Bronchial epithelial cell (primary cell): ENCODE measurements at places on chromosomes 1 and 21.

DNA sequence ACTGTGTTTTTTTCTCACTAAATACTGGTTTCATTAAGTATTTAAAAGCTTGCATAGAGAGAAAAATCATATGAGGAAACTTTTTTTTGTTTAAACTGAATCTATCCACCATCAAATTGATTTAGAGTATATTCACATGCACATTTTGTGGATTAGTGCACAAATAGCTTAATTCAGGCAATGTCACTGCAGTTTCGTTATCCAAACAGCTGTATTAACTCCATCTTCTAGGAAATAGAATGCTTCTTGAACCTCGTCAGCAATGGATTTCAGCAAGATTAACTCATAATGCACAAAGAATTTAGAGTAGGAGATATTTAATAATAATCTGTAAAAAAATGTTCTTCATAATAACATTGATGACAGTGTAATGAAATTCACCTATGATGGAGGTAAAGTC is 37.5 kb downstream of the NEXN start:
- no peak for DNase-seq

DNA sequence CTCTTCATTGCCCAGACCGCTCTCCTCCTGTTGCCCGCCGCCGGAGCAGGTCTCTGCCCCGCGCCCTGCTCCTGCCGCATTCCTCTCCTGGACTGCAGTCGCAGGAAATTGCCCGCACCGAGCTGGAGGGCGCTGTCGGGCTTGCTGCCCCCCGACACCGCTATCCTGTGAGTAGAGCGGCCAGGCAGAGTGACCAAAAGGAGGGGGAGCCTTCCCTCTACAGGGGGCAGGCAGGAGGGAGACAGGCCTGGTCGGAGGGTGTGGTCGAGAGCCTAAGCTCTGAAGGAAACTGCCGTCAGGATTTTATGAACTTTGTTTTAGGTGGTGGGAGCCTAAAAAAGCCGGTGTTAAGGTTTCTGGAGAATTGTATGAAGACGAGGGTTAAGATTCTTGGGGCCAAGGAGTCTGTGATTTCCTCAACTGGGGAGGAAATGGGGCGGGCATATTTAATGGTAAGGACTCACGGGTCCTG is 517 bp downstream of the LRIG2 start:
- DNase-seq = peak; percentile 54

GRCh38 chr21:23574932-23575331 is 2032.3 kb downstream of the MRPL39 start:
- DNase-seq = no peak

- DNase-seq = peak; percentile 54
Measured at GRCh38 chr1:74468982-74469603, 43.3 kb downstream of the LRRC53 start.

DNA sequence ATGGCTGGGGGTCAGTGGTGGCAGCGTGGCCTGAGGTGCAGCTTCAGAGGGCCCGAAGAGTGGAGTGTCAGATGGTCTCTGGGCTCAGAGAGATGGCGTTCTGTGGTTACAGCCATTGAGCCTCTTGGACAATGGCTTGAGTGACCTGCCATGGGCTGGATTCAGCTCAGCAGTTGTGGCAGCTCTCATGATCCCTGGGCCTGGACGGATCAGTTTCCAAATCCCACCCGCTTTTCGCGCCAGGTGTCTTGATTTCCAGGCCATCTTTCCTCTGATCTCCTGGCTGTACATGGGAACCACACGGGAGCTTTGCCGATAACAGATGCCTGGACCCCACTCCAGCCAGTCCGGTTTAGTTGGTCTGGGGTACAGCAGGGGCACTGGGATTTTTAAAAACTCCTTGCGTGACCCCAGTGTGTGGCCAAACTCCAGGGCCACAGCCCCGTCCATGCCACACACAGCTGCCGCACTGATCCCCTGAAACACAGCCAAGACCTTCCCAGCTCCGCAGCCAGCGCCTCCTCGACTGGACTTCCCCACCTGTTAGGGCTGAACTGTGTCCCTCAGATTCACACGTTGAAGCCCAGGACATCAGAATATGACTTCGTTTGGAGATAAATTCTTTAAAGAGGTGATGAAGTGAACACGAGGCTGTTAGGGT is 67.9 kb downstream of the ATP5PO start:
- DNase-seq = no peak

DNA sequence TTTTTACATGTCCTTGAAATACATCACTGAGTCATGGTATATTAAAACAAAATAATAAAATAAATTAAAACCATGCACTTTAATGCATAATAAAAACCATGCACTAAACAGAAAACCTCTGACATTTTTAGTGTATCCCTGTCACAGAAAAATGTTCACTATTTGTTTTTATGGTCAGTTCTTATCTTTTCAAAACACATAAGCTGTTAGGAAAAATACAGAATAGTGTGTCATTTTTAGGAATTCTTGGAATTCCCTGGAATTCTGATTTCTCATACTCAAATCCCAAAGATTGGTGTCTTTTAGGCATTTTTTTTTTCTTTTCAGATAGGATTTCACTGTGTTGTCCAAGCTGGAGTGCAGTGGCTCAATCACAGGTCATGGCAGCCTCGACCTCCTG is 25.1 kb upstream of the TINAGL1 start:
- no peak for DNase-seq

DNA sequence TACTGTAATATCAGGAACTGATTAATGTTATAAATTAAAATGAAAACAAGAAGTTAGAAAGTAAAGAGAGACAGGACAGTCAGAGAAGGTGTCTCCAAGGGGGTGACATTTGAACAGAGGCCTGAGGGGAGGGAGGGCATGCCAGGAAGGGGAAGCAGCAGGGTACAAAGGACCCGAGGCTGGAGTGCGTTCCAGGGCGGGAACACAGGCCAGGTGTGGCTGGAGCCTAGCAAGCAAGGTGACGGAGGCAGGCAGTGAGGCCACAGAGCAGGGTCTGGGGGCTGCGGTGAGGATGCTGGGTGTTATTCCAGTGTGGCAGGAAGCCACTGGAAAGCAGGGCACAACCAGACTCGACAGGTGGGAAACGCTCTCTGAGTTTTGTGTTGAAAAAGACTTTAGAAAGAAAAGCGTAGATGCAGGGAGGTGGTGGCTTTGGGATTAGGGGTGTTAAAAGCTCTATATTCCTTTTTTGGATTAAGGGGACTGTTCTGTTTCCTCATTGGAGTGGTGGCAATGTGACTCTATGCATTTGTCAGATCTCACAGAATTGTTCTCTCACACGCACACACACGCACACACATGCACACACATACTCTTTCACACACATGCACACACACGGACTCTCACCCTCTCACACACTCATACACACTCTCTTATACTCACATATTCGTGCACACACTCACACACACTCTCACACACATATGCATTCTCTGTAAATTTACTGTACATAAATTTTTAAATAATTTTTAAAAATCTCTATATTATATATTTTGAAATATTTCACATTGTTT is 124.5 kb downstream of the GLIS1 start:
- DNase-seq = no peak

DNA sequence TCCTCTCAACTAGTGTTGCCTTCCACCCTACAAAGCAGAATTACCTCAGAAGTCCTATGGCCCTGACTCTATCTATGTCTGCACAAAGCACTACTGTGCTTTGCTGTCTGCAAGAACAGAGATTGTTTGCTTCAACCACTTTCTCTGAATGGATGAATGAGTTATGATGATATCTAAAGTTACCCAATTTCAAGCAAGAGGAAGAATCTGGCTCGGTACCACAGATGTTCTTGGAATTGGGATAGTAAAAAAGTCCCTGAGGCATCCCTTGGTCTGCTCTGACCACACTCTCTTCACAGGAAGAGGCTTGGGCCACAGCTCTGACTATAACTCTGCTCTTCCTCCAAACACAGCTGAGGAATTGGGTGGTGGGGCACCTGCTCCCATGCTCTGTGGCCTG is 31.2 kb downstream of the MTARC1 start:
- no peak for DNase-seq

DNA sequence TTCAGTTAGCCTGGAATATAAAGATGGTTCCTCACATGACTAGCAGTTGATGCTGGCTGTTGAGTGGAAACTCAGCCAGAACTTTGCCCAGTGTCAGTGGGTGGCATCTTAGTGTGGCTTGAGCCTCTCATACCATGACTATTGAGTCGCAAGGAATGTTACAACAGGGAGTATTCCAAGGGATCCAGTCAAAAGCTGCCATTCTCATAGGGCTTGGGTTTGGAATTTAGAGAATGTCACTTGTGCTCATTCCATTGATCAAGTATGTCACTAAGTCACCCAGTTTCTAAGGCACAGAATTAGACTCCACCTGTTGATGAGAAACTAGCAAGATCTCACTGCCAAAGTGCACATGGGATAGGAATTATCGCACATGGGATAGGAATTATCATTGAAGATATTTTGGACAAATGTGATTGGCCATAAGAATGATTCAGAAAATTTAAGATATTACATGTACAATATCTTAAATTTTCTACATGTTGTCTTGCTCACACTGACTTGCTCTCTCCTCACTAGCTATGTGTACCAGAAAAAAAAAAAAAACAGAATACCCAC is 1290.7 kb upstream of the ADGRL2 start:
- DNase-seq = no peak

DNA sequence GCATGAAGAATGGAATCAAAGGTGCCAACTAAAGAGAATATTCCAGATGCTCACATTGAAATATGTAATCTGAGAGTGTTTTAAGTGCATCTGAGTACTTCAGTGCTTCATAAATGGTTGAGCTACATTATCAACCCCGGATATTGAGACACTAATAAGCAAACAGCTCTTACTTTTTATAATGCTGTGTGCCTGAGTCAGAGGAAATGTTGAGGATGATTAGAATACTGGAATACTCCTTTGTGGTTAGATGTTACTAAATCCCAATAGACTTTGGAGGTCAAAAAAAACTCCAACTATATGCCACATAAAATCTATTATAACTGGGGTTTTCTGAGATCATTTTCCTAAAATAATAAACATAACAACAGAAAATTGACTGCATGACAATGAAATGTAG is 12.5 kb upstream of the KCNA3 start:
- DNase-seq = peak; percentile 68

DNA sequence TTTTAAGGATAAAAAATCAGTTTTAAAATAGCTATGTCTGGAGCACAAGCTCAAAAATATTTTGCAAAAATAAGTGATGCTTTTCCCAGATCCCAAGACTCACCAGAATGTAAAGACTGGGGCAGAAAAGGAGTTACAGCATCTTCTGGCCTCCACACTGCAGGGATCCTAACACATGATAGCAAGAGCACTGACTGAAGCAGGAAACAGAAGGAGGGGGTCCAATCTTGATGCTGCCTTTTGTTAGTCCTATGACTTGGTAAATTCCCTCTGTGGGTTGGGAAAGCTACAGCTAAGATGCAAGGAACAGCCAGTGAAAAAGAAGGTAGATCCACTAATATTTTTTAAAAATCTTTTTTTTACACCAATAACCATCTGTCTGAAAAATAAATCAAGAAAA is 54.2 kb upstream of the TNR start:
- DNase-seq = no peak

DNA sequence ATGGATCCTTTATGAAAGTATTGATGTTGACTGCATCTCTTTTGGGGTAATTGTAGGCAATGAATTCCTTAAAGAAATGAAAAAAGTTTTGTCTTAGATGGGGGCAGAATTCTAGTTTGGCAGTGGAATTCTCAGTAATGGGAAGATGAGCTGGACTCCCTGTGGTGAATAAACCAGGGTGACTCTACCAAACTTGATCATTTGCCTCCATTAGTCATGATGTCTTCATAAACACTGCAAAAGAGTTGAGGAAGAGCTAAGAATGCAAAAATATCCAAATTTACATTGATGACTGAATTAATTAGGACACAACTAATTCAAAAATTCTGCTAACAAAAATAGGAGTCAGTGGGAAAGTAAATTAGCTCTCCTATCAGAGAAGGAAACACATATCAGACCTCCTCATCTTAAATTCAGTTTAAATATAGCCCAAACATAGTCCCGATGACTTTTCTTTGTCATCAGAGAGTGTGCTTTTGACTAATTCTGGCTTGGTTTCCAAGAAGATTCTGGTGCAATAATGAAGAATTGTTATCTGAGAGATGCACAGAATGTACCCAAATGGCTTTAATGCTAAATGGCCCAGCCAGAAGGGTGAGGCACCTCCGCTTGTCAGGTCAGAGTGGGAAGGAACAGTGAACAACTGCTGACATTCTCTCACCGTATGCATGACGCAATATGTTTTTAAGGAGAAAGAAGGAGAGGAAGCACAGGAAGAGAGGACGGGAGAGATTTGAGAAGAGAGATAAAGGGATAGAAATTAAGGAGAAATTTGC is 525.1 kb downstream of the LMO4 start:
- peak; percentile 3 for DNase-seq

DNA sequence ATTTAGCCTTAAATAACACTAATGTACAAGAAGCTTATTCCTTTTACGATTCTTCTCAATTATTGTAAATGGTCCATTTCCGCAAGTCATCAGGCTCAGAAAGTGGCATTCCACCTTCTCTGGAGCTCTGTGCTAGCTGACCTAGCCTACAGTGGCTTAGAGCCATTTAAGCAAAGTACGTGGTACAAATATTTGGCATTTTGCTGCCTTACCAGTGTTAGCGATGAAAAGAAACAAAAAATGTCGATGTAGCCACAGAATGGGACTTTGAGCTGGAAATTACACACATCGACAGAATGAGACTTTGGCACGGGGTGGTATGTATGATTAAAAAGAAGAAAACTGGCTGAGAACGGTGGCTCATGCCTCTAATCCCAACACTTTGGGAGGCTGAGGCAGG is 26.1 kb downstream of the OVAAL start:
- no peak for DNase-seq

- no peak for DNase-seq
Measured at GRCh38 chr1:199038156-199038555, 399.3 kb downstream of the PTPRC start.

DNA sequence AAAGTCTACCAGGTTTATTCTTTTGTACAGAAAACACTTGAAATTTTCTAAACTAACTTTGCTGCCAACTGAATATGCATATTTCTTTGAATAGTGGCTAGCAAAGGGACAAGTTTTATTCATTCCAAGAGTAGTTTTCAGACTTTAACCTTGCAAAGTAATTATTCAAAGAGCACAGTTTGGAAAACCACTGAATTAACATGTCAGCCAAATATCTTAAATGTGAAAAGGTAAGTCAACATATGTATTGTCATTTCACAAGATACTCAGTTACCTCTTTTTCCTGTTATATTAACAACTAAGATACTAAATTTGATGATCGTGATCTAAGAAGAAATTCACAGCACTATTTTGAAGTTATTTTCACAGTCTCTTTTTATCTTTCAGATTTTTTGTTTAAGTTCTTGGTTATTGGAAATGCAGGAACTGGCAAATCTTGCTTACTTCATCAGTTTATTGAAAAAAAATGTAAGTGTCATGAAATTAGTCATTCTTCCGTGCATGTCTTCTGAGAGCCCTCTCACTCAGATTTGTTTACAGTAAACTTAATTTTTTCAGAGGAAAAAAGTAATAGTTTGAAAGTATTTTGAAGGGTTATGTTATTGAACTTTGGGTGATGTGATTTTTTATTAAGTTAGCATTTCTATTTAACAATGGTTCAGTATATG is 15.3 kb downstream of the RAB4A start:
- peak; percentile 59 for DNase-seq

DNA sequence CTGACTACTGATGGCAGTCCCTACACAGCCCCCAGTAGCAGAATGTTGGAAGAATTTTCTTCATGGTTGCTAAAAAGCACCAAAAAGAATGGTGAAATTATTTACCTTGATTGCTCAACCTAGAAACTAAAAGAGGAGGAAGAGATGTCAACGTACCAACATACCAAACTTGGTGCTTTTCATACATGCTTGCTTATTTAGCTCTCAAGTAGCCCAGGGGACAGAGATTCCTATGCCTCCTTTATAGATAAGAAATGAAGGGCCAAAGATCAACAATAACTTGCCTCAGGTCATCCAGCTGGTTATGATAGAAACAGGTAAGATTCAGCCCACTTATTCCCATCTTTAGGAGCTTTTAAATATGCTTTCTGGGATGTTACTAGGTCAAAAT is 170.6 kb downstream of the PIGK start:
- DNase-seq = no peak
